ENCODE measurements at places on chromosomes 1 and 21. TPM values are rescaled to one million over a fixed set of nuclear protein-coding genes. Genes with fewer than 3 reads are reported as not detected.

GRCh38 chr1:116076831-116077230, 34.4 kb upstream of the MAB21L3 start:
- no peak for DNase-seq

FCN3 gene
- polyA plus RNA-seq: 0.15 TPM

DNA sequence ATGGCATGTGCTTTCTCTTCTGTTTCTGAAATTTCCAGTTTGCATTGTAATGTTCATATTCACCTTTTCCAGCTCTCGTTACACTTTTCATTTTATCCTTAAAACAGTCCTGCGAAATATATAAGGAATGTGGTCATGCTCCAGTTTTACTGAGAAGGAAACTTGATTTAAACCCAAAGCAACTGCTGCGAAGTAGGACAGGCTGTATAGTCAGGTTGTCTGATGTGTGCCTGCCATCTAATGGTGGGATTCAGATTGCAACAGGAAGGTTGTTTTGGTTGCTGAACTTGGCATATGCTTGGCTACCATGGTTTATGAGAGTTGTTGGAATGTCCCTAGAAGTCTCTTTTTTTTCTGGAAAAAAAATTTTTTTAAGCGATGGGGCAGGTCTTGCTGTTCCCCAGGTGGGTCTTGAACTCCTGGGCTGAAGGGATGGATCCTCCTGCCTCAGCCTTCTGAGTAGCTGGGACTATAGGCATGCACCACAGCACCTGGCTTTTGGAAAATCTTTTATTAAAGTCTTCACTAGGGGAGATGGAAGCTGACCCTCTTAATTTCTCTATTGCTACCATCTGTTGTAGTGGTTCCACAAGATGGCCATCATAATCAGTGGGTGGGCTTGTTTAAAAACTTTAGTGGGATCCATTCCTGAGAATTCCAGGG, 86.9 kb downstream of the UCK2 start:
- peak; percentile 86 for DNase-seq

DCST1 gene
- polyA plus RNA-seq: not detected

- DNase-seq: no peak
Measured at GRCh38 chr1:209400351-209401220, 182.9 kb upstream of the CAMK1G start.

DNA sequence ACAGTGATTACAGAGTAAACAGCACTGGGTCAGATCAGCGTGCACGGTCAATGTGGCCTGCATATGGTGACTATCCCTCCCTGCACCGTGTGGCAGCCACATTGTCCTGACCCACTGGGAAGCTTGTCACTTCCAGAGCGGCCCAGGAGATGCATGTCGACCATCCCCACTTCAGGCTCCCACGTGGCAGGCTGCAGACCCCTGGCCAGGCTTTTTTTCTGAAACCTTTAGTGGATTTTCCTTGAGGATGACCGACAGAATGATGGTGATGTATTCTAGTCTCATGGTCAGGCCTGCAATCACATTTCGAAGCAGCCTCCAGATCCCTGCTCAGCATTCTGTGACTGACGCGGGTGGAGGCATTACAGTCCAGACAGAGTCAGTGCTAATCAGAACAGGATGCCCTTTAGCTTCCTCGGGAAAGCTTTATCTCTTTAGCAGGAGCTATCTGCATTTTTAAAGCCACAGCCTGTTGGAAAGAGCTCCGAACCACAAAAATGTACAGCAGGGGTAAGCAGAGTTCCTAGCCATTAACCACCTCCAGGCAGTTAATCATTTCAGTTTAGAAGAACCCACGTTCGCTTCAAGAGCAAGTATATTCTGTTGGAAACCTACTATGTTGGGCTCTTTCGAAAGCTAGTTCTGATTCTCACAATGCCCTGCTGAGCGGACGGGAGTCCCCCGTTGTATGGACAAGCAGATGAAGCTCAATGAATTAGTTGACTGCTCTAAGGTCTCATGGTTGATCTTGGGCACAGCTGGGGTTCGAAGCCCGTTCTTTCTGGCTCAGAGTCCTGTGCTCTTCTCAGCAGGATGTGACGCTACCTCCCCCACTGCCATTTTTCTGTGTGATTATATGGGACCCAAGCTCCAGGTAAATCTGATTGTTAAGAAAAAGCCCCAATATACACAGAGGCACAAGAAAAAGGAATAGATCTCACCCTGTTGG, 56.5 kb downstream of the IRF2BP2 start:
- peak; percentile 45 for DNase-seq

- DNase-seq: no peak
Measured at GRCh38 chr1:8845104-8846097, 28.0 kb upstream of the RERE start.

DNA sequence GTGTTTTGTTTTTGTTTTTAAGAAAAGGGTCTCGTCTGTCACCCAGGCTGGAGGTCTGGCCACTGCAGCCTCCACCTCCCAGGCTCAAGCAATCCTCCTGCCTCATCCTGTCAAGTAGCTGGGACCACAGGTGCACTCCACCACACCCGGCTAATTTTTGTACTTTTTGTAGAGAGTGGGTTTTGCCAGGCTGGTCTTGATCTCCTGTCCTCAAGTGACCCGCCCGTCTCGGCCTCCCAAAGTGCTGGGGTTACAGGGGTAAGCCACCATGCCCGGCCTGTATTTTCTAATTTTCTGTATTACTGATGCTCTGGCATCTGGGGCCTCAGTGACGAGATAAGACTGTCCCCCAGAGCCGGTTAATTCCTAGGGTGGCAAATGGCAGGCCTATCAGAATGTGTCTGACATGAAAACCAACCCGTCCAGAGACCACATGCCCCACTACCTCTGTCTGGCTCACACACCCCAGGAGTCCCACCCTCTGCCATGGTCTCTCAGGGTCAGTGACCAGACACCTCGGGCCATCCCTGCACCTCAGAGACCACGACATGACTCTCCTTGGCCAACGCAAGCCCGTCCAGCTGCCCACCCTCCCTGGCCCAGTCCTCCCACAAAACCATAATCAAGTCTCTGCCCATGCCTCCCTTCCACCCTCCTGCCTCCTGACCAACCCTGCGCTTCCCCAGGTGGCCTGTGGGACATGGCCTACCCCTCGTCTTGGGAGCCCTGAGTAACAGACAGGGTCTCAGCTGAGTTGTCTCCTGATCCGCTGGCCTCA, 12.5 kb downstream of the NPHP4 start:
- no peak for DNase-seq

CA14 gene
- not detected for polyA plus RNA-seq

DNA sequence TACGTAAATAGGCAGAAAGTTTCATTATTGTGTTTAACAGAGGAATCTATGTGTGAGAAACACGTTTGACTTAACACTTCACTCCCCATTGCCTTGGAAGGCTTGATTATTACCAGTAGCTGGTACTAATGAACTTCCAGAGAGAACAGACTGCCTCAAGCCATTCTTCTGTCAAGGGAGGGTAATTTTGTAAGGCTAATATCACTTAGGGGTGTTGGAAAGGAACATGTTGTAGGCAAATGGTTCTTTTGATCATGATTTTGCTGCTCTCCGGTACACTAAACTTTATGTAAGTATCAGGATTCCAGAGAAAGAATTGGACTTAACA, 1.8 kb downstream of the LAMC1 start:
- DNase-seq: no peak

DNA sequence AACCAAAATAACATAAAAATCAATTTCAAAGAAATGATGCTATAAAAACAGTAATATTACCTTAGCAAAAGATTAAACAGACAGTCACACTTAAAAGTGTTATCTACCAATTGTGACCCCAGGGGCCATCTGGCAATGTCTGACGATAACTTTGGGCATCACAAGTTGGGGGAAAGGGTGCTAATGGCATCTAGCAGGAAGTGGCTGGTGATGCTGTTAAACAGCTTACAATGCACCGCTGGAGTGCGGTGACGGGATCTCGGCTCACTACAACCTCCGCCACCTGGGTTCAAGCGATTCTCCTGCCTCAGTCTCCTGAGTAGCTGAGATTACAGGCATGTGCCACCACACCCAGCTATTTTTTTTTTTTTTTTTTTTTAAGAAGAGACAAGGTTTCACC, 27.6 kb downstream of the NUP133 start:
- no peak for DNase-seq

CFAP107 gene
- not detected for polyA plus RNA-seq

- no peak for DNase-seq
Measured at GRCh38 chr1:32715901-32716311, 13.3 kb upstream of the SYNC start.

DNA sequence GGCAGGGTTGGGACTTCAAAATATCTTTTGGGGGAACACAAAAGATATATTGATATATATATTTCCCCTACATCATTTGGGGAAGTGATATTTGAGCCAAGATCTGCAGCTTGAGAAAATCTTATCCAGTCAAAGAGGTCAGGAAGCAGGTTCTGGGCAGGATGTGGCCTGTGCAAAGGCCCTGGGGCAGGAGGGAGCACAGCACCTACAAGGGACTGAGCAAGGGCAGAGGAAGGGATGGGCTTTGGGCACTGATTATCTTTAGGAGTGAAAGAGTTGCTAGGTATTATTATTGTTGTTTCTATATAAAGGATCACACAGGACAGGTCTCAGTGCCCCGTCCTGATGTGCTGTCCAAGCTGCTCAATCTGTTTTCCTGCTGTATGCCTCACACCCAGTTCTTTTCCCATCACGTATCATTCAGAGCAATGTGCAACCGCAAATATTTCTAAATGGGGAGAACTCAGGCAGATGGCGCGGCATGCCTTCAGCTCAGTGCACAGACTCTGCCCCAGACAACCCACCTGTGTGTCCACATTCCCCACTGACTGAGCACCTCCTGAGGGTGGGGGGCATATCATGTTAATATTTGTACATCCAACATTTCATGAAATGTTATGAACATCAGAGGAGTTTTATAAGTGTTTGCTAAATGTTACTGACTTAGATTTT, 28.1 kb upstream of the GPR137B start:
- no peak for DNase-seq

GRCh38 chr21:14259747-14260146, 43.8 kb downstream of the RBM11 start:
- DNase-seq: peak; percentile 56

RIIAD1 gene
- not detected for polyA plus RNA-seq

DNA sequence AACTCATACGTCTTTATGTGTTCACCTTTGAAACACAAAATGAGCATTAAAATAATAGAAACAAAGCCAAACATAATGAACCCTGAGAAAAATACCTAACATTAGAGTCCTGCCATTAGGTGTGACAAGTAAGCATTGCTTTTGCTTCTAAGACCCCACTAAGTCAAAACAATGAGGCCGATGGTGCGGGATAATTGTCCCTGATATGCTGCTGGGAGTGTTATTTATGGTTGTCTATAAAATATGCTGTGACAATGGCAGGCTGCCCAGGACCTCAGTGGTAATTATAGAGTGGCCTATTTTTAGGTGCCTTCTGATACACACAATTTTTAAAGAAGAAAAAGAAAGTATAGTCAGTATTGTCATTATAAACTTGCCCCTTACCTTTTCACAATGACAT, 1423.1 kb downstream of the AMY1C start:
- DNase-seq: no peak

- peak; percentile 43 for DNase-seq
Measured at GRCh38 chr1:162391790-162392563, 10.4 kb downstream of the C1orf226 start.

NTNG1 gene
- polyA plus RNA-seq: not detected

DNA sequence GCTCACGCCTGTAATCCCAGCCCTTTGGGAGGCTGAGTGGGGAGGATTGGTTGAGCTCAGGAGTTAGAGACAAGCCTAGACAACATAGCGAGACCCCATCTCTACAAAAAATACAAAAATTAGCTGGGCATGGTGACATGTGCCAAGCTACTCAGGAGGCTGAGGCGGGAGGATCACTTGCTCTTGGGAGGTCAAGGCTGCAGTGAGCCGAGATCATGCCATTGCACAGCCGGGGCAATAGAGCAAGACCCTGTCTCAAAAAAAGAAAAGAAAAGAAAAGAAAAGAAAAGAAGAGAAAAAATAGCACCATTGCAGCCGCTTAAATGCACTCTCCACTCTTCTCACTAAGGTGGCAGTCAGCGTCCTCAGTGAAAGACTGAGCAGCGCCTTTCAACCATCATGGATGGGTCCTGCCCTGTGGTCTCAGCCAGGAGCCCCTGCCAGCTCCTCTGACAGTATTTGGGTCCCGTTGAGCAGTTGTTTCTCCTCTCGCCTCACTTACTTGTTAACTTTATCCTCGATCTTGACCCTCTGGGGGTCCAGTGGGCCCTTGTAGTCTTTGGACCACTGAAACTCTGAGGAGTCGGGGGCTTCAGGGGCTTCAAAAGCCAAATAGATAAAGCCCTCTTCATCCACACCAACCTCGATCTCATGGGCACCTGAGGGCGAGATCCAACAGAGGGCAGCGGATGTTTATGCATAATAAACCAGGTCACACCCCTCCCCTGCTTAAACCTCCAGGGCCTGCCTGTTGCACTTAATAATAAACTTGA, 36.9 kb downstream of the MYOM3 start:
- no peak for DNase-seq

DNA sequence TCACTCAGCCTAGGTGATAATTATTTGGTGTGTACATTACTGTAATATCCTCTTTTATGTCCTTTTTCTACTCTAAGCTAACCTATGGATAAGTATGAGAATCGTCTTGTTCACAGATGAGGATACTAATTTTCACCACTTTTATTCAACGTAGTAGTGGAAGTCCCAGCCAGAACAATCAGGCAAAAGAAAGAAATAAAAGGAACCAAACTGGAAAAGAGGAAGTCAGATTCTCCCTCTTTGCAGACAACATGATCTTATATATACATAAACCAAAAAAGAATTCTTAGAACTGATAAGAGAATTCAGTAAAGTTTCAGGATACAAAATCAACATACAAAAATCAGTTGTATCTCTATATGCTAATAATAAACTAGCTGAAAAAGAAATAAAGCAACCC, 12.6 kb upstream of the RGL1 start:
- DNase-seq: no peak

- DNase-seq: peak; percentile 53
Measured at GRCh38 chr1:234533034-234533891, 54.3 kb upstream of the TARBP1 start.

GRCh38 chr1:152034654-152035538, 1.9 kb downstream of the S100A11 start:
- peak; percentile 60 for DNase-seq

GRCh38 chr1:93980320-93981273, 71.4 kb upstream of the GCLM start:
- DNase-seq: peak; percentile 14

UBASH3A gene
- not detected for polyA plus RNA-seq

All from endothelial cell of umbilical vein (primary cell).